Prostate gland (tissue), 2 donors: ENCODE measurements at places on chromosomes 7 and 10.

GRCh38 chr7:2497500-2498336 is 21.5 kb upstream of the GRIFIN start:
- no peaks in the 10 kb centered on the region for H3K27me3 ChIP-seq
- no peak overlapping the region for H3K27ac ChIP-seq
- H3K36me3 ChIP-seq, result no peaks in the 10 kb centered on the region
- no peak overlapping the region for H3K4me3 ChIP-seq

- H3K27ac ChIP-seq, result no peak overlapping the region
- DNase-seq, result no peak
- no peaks in the 10 kb centered on the region for H3K36me3 ChIP-seq
- peaks cover 2% of the 10 kb centered on the region for H3K4me1 ChIP-seq
- no peak overlapping the region for H3K4me3 ChIP-seq
- H3K27me3 ChIP-seq, result no peaks in the 10 kb centered on the region
Observed at GRCh38 chr10:33506838-33507661, 172.6 kb upstream of the NRP1 start.

DNA sequence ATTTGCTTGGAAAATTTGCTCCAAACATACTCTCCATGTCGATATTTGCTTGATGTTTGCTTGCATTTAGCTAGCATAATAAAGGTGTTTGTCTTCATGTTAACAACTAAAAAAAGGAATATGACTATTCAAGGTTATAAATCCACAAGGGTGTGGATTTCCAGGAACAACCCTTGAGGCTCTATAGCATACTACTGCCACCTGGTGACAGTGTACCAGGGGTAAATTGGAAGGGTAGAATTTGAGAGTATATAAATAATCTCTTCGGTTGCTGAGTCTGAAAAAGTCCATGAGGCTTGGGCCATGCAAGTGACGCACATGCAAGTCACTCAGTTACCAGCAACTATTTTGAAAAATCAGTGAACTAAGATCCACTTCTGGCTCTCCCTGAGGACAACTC is 68.4 kb downstream of the SLIT1 start:
- no peaks in the 10 kb centered on the region for H3K27me3 ChIP-seq
- no peaks in the 10 kb centered on the region for H3K4me1 ChIP-seq
- no peak overlapping the region for H3K27ac ChIP-seq
- no peaks in the 10 kb centered on the region for H3K36me3 ChIP-seq

DNA sequence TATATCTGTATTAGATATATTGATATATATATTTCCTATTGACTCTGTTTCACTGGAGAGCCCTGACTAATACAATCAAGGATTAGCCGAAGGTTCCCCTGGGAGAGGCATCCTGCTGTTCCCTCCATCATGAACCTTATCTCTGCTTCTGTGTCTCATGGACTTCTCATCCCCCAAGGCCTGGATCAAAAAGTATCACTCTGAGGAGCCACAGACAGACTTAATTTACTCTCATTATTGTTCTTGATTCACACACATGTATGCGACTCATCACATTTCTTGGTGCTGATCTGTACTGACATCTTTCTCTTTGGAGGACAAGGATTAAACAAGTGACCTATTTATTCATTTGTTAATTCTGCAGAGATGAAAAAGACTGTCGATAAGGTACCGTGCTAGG is 550.2 kb downstream of the KCNMA1 start:
- H3K4me1 ChIP-seq, result no peaks in the 10 kb centered on the region
- no peak for DNase-seq
- no peaks in the 10 kb centered on the region for H3K27me3 ChIP-seq
- H3K36me3 ChIP-seq, result no peaks in the 10 kb centered on the region

- no peak for DNase-seq
- no peaks in the 10 kb centered on the region for H3K27me3 ChIP-seq
- H3K4me1 ChIP-seq, result no peaks in the 10 kb centered on the region
Observed at GRCh38 chr10:67816719-67817118, 21.3 kb downstream of the DNAJC12 start.

GRCh38 chr7:150937848-150938561 is 40.1 kb downstream of the KCNH2 start:
- H3K27me3 ChIP-seq, result no peaks in the 10 kb centered on the region
- no peaks in the 10 kb centered on the region for H3K36me3 ChIP-seq
- no peaks in the 10 kb centered on the region for H3K4me1 ChIP-seq
- H3K27ac ChIP-seq, result no peak overlapping the region

GRCh38 chr7:11195502-11195901 is 221.8 kb downstream of the PHF14 start:
- DNase-seq, result no peak
- H3K4me1 ChIP-seq, result no peaks in the 10 kb centered on the region
- H3K27ac ChIP-seq, result no peak overlapping the region
- no peaks in the 10 kb centered on the region for H3K36me3 ChIP-seq

GRCh38 chr10:4813023-4813422 is 13.0 kb upstream of the AKR1E2 start:
- no peak overlapping the region for H3K4me3 ChIP-seq
- H3K4me1 ChIP-seq, result no peaks in the 10 kb centered on the region
- DNase-seq, result no peak
- H3K27ac ChIP-seq, result no peak overlapping the region
- H3K27me3 ChIP-seq, result no peaks in the 10 kb centered on the region

GRCh38 chr7:30805931-30806330 is 34.7 kb downstream of the MINDY4 start:
- H3K36me3 ChIP-seq, result no peaks in the 10 kb centered on the region
- H3K4me3 ChIP-seq, result no peak overlapping the region
- no peak for DNase-seq
- no peaks in the 10 kb centered on the region for H3K27me3 ChIP-seq

GRCh38 chr10:70695241-70696030 is 23.1 kb downstream of the ADAMTS14 start:
- H3K27ac ChIP-seq, result no peak overlapping the region
- H3K4me1 ChIP-seq, result no peaks in the 10 kb centered on the region
- H3K27me3 ChIP-seq, result no peaks in the 10 kb centered on the region

DNA sequence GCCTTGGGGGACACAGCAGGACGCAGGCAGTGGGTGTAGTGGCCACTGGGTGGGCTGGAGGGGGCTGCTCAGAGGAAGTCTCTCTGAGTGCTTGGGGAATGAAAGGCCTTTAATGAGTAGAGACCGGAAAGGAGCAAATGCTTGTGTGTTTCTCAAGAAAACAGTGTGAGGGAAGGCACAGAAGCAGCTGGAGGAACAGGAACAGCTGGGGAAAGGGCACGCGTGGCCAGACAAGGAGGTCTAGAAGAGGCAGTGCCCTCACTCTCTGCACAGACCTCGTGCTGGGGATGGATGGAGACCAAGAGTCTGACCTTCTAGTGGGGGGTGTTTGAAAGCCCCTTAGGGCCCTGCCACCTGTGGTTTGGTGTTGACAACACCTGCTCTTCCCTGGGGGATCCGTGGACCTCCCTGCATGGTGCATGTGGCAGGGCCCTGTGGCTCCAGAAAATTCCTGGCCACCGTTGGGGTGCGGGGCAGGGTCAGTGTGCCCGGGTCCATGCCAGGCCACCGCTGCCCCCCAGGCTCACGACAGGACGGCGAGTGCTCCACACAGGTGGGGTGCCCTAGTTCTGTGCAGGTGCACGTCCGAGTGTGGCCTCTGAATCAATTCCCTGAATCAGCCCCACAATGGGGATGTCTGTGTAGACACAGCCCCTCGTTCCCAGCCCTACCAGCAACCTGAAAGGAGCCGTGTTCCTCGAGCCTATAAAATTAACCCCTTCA is 25.9 kb upstream of the FAM20C start:
- no peaks in the 10 kb centered on the region for H3K27me3 ChIP-seq
- no peak for DNase-seq
- no peak overlapping the region for H3K27ac ChIP-seq

- H3K4me1 ChIP-seq, result no peaks in the 10 kb centered on the region
- no peaks in the 10 kb centered on the region for H3K36me3 ChIP-seq
- no peak overlapping the region for H3K4me3 ChIP-seq
- DNase-seq, result no peak
- no peak overlapping the region for H3K27ac ChIP-seq
- no peaks in the 10 kb centered on the region for H3K27me3 ChIP-seq
Observed at GRCh38 chr10:28807760-28808613, 130.7 kb downstream of the BAMBI start.

DNA sequence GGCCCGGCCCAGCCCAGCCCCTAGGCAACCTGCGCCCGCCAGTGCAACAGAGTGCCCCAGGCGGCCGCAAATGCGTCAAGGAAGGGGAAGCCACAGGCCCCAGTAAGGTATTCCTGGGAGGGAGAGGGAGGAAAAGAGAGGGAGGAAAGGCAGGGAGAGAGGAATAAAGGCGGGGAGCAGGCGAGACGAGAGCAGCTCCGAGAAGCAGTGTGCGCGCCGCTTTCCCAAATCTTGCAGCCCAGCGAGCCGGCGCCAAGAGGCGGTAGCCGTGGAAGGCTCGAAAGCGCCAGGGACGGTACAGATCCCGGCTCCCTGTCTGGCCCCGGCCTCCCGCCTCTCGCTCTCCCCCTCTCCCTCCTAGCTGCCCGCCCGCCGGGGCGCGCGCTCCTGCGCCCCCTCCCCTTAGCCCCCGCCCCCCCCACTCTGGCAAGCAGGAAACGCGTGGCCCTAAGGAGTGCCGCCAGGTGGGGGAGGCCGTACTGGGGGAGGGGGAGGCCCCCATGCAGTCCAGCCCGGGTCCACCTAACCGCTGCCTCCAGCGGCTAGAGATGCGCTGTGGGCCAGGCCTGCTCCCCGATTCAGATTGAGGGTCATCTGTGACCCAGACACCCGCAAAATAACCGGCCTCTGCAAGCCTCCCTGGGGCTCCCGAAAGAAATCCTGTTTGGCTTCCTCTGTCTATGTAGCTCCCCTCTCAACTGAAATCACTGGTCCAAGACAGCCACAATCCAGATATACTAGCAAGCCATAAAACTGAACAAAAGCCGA is 4.3 kb downstream of the HOXA10 start:
- H3K27ac ChIP-seq, result peak overlapping the region; percentile 96
- H3K27me3 ChIP-seq, result no peaks in the 10 kb centered on the region
- no peaks in the 10 kb centered on the region for H3K4me1 ChIP-seq
- H3K36me3 ChIP-seq, result no peaks in the 10 kb centered on the region

DNA sequence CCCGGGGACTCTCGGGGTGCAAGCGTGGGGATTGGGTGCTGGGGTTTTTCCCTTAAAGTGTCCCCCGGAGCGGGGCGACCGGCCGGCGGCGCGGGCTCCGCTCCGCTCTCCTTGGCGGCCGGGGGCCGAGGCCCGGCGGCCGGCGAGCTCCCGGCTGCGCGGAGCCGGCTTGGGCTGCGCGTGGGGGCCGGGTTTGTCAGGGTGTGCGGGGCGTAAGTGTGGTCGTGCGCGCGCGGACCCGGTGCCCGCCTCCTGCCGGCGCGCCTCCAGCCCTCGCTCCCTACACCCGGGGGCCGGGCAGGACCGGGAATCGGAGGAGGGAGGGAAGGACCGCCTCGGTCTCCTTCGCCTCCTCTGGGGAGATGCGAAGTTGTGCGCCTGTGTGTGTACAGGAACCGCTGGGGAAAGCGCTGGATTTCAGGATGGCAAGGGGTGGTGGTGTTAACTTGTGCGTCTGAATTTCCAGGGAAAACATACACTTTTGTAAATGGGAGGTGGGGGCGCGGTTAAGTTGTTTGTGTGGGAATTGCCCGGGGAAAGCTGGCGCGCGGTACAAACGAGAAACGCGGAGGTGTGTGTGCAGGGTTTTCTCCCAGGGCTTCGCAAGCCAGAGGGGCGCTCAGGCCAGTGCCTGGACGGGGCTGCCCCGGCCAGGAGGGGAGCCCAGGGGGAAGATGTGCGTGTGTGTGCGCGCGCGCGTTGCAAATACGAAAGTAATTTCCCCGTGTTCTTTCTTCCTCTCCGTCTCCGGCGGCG is 737 bp downstream of the ZMIZ1 start:
- no peaks in the 10 kb centered on the region for H3K27me3 ChIP-seq
- H3K36me3 ChIP-seq, result no peaks in the 10 kb centered on the region
- H3K27ac ChIP-seq, result peak overlapping the region; percentile 97
- H3K4me1 ChIP-seq, result peaks cover 26% of the 10 kb centered on the region
- no peak for DNase-seq

GRCh38 chr7:5143935-5144903 is 45.8 kb upstream of the WIPI2 start:
- H3K4me1 ChIP-seq, result no peaks in the 10 kb centered on the region
- H3K27ac ChIP-seq, result no peak overlapping the region
- H3K36me3 ChIP-seq, result no peaks in the 10 kb centered on the region
- H3K27me3 ChIP-seq, result no peaks in the 10 kb centered on the region
- H3K4me3 ChIP-seq, result no peak overlapping the region
- no peak for DNase-seq

DNA sequence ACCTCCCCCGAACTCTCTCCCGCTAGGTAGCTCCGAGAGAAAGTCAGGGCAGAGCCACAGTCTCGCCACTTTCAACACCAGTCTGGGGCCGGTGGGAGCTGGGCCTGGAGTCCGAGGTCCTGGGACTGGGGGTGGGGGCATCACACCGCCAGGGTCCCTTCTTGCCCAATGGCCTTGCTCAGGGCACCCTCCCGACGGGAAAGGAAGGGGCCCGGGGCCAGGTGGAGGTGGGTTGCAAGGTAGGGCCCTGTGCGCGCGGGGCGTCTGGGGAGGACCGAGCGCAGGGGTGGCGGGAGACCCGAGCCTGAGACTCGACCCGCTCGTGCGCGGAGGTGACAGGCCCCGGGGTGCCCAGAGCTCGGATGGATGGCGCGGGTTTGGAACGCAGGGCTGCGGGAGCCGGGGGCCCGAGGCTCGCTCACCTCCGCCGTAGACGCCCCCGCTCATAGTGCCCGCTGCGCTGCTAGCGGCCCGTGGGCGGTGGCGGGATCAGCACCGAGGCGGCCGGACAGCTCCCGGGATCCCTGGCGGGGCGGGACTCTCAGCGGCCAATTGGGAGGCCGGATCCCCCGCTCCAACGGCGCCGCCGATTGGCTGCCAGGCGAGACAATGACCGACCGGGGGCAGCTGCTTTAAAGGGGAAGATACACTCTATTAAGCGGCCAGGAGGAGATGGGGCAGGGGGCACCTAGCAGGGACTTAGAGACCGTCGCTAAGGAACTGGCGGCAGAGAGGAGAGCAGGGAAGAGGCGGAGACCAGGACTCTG is at the start of gene ACTL6B:
TSS of gene ACTL6B (minus strand) at position 541 of the 767 bp plus-strand sequence. CDS start at position 447, 94 bp downstream.
- DNase-seq, result no peak
- no peaks in the 10 kb centered on the region for H3K36me3 ChIP-seq
- H3K27me3 ChIP-seq, result peaks cover 18% of the 10 kb centered on the region
- H3K4me3 ChIP-seq, result no peak within 1 kb of the TSS
- no peak within 1 kb of the TSS for H3K27ac ChIP-seq

DNA sequence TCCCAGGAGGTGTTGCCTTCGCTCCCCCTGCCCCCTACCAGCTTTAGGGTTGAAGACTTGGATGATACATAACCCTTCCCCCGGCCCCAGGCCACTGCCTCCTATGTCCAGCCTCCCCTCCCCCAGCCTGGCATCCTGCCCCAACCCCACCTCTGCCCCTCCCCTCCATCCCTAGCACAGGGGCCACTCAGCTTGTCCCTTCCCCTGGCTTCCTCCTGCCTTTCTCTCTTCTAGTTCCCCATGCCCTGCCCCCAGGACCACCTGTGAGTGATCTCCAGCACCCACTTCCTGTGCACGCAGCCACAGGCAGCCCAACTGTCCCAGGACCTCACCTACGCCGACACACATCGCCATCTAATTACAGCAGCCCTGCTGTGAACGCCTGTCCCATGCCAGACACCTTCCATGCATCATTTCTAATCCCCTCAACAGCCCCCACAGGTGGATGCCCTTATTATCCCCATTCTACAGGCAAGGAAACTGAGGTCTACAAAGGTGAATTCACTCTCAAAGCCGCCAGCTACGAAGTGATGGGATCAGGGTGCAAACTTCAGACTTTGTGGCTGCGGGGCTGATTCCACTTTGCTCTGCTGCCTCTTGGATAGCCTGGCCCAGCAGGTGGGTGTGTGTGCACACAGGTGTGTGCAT is 82.4 kb upstream of the CHST15 start:
- H3K4me3 ChIP-seq, result no peak overlapping the region
- DNase-seq, result no peak
